ENCODE measurements at places on chromosomes 3 and 15.

DNA sequence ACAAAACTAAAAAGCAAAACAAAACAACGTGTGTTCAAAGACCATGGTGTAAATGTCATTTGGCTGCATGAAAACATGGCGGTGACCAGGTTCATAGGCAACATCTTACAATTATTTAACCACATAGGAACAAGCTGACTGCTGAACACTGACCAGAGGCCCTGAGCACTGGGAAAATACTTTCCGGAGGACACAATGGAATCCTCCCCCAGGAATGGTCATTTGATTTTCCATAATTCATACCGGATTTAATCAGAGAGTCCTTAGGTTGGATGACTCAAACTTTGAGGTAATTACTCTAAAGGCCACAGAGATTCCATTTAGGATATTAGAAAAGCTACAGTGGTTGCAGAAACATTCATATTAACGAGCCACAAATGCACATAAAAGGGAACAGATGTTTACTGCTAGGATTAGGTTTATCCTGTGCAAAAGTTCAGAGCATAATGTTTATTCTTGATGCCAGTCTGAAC lies 254.7 kb downstream of the NR1D2 start:
- DNase-seq: no peak

GRCh38 chr3:46829699-46830208 lies 33.5 kb downstream of the MYL3 start:
- DNase-seq: no peak

GRCh38 chr3:99523431-99524127 lies 114.8 kb upstream of the COL8A1 start:
- DNase-seq: no peak

DNA sequence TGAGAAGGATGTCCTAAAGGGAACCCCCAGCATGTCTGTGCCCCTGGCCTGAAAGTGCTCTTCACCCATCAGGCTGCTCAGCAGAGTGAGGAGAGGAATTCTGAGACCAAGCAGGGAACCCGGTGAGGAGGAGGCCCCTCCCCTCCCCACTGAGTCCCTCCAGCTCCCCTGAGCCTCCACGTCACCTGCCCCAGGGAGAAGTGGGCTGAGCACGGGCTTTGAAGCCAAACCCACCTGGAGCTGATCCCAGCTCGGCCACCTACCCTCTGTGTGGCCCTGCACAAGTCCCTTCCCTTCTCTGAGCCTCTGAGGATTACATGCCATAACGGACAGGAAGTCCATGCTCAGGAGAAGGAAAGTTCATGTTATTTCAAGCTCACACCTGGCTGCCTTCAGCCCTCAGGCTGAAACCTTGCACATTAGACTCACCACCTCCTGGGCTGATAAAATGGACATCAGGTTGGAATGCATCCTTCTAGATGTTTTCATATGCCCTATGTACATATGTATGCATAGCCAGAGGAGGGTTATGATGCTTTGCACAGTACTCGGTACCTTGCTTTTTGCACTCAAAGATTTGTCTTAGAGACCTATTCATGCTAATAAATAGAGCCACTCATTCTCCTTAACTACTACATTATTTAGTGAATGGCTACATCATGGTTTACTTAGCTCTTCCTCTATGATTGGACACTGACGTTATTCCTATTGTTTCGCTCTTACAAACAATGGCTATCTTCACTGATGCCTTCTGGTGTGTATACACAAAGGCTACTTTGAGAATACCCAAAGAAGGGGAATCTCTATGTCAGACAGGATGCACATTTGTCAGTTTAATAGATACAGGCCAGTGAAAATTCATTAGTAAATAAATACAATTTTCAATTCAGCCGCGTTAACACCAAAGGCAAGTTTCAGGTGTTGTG lies 31.6 kb upstream of the GATA2 start:
- DNase-seq: no peak

DNA sequence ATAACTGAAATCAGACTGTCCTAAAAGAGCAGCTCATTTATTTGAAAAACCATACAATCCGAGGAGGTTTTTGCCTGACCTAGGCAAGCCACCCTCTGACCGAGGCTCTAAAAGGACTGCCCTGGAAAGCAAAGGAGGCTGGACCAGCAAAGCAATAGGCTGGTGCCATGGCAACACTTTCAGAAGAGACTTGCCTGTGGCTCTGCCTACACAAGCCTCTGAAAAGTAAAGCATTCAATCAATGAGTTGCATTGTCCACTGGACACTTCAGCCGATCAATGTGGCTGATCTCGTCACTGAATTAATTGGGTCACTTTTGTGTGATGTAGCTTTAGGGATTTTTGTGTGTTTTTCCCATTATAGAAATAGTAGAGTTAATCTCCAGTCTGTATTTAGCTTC lies 99.1 kb upstream of the SEMA6D start:
- no peak for DNase-seq

DNA sequence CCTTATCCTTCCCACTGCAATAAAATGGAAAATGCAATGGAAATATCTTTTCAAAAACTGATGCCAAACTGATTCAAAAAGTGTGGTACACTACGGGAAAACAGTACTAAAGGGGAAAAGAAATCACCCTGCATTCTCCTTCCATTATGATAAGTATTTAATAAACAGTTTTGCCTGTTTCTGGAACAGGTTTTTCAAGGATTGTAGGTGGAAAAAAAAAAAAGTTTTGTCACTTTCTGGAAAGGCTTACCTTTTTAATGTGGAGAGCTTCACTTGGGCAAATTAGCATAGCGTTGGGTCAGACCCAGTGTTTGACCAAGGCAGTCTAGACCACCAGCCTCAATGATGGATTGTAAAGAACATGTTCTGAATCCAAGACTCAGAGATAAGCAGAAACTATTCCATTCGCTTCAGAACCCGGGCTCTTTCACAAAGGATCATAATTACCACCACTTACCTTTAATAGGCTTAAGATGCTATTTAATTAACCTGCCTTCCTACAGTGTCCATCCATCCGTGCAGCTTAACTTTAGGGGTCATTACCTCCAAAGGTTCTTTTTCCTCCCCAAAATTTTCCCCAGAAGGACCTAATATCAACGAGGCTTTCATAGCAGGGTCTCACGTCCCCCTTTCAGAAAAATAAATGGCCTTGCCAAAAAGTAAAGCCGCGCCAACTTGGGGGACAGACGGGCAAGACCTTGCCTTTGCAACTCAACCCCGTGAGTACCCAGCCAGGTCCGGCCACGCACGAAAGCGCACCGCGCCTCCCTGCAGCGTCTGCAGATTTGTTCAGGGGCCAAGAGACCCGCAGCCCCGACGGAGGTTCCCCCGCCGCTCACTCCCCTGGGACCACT lies 1.0 kb downstream of the DCBLD2 start:
- peak; percentile 29 for DNase-seq

- no peak for DNase-seq
Measured at GRCh38 chr15:36557364-36557763, 22.1 kb upstream of the CDIN1 start.

DNA sequence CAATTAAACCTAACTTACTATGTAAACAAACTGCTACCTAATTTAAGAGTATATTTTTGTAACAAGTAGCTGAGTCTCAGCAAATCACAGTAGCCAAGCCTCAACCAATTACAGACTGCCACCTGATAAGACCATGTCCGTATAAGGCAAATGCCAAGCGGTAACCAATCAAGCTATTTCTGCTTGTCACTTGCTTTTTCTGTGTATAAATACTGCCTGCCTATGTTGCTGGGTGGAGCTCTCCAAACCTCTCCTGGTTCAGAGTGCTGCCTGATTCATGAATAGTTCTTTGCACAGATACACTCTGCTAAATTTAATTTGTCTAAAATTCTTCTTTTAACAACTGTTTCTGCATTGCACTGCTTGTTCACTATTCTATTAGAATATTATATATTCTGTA lies 42.6 kb downstream of the ZNF148 start:
- no peak for DNase-seq

- no peak for DNase-seq
Measured at GRCh38 chr3:164380156-164380555, 698.1 kb downstream of the SI start.

GRCh38 chr3:168273036-168273435 lies 177.3 kb upstream of the GOLIM4 start:
- no peak for DNase-seq

DNA sequence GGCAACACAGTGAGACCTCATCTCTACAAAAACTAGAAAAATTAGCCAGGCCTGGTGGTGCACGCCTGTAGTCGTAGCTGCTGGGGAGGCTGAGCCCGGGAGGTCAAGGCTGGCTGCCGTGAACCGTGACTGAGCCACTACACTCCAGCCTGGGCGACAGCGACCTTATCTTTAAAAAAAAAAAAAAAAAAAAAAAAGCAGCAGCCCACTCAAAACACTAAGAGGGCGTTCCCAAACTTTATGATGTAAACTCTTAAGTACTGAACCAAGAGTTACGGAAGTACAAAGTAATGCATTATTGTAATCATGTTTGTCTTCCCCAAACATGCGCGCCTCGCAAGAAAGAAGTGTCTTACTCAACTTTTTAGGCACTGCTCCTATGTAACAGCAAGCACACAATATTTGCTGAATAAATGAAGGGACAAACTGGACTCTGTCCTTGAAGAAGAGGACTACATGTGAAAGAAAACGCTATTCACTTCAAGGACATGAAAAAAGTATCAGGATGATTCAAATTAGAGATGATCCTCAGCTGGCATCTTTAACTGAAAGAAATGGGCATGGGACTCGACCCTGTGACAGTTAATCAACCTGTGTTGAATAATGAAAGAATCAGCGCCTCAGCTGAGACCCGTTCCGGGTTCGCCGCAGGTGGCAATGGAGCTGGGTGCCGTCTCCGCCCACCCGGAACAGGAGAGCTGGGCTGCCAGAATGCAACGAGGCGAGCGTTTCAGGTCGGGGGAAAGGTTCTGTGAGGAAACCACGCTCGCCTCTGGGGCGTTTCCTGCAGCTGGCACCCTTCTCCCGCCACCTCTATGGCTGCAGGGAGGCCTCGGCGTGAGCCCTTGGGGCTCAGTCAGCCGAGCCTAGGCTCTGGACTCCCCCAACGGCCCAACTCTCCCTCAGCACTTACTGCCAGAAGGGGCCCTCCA lies 718 bp downstream of the SPG11 start:
- peak; percentile 52 for DNase-seq

DNA sequence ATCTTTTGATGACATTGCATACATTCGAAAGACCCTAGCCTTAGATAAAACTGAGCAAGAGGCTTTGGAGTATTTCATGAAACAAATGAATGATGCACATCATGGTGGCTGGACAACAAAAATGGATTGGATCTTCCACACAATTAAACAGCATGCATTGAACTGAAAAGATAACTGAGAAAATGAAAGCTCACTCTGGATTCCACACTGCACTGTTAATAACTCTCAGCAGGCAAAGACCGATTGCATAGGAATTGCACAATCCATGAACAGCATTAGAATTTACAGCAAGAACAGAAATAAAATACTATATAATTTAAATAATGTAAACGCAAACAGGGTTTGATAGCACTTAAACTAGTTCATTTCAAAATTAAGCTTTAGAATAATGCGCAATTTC lies 16.7 kb downstream of the KCNMB3 start:
- DNase-seq: no peak

DNA sequence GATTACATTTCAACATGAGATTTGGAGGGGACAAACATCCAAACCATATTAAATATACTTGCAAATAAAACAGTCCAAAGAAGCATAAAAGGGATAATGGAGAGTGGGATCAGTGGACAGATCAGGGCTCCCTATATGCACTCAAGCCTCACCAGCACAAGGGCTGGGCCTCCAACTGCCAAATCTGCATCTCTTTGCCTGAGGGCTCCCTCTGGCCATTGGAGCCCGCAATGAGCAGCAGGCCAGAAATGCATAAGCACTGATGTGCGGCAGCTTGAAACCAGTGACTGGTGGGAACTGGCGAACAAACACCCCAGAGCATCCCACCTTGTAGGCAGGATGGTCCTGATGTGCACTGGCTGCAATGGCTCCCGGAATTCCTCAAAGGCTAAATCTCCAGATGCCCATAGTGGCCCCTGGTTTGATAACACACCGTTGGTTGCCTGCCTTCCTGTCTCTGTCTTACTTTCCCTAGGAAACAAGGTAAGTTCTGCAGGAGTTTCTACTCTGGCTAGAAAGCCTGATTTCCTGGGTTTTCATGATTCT lies 55.9 kb upstream of the POMGNT2 start:
- no peak for DNase-seq

DNA sequence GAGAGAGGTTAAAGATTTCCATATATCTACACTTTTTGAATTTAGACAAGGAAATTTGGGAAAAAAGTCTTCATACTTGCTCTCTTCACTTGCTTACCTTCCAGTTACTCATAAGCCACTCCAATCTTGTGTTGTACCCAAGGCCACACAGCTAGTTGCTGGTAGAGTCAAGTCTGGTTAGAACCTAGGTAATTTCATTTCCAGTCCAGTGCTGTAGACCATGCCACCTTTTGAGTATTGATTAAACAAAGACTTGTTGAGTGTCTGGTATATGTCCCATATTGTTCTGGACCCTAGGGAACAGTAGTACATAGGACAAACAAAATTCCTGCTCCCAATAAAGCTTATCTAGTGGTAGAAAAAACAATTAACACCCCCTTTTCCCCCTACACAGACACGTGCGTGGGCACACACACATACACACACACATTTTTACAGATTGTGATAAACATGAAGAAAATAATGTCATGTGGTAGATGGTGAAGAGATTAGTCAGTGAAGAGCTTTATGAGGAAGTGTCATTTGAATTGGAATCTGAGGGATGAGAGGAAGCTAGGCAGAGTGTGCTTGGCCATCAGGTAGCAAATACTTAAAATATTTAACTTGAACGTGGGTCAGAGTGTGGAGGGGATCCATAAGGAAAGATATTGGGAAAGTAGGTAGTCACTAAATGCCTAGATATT lies 2.1 kb downstream of the CMC1 start:
- DNase-seq: no peak

DNA sequence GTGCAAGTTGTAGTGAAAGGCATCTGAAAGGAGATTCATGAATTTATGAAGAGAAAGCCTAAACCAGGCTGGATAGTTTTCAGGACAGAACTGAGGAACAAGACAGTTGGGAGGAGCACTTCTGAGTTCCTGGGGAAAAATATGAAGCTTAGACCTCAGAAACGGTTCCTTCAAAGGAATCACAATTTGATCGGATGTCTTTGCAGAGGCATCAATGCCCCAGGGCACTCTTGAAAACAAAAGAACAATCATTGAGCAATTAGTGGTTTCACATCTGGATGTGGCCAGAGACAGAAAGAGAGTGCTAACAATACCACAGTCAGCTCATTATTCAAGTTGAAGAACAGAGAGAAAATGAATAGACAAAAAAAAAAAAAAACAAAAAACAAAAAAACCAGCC lies 86.2 kb downstream of the KLF13 start:
- no peak for DNase-seq

Data from dorsolateral prefrontal cortex (tissue), 122 donors.